Transverse colon (tissue), 4 donors: ENCODE measurements at places on chromosomes 11 and 22. TPM values are rescaled to one million over a fixed set of nuclear protein-coding genes. Genes with fewer than 3 reads are reported as not detected.

DNA sequence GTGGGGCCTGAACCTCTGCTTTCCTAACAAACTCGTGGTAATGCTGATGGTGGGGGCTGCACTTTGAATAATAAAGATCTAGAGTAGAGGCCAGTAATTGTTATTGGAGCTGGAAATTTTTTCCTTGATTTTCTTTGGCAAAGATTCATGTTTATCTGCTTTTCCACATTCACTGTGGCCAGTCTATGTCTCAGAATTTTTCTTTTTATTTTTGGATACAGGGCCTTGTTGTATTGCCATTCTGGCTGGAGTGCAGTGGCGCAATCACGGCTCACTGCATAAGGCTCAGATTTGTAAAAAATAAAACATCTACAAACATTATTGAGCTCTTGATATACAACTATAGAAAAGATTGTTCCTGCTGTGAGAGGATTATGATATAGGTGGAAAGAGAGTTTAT, 1.6 kb downstream of the TMEM135 start:
- no peak for DNase-seq

GRCh38 chr22:38513063-38513462, 7.0 kb upstream of the DDX17 start:
- peak; percentile 28 for DNase-seq

The SHISAL1 gene
- 4.6 TPM for total RNA-seq

- peak; percentile 45 for DNase-seq
Observed at GRCh38 chr22:20951932-20952380, 15.1 kb upstream of the AIFM3 start.

The NCAPD3 gene
- total RNA-seq, result 19.5 TPM

DNA sequence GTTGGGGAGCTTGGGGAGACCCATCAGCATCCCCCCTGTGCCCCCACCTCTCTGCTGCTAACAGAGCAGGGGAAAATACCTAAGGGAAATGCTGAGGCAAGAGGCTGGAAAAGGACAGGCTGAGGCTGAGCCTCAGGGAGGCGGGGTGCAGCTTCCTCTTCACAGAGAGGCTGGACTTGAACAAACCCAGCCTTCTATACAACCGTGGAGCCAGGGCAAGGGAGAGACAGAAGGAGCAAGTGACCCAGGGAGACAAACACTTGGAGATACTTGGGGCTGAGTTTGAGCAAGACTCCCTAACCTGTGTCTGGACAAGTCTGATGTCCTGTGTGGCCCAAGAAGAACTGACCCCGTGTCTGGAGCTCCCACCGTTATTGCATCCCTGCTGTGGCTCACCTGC, at the start of gene SLCO2B1:
SLCO2B1 (plus strand) TSS at position 229 of the 400 bp plus-strand sequence. CDS start 275 bp downstream, outside the sequence.
- DNase-seq, result peak; percentile 72

DNA sequence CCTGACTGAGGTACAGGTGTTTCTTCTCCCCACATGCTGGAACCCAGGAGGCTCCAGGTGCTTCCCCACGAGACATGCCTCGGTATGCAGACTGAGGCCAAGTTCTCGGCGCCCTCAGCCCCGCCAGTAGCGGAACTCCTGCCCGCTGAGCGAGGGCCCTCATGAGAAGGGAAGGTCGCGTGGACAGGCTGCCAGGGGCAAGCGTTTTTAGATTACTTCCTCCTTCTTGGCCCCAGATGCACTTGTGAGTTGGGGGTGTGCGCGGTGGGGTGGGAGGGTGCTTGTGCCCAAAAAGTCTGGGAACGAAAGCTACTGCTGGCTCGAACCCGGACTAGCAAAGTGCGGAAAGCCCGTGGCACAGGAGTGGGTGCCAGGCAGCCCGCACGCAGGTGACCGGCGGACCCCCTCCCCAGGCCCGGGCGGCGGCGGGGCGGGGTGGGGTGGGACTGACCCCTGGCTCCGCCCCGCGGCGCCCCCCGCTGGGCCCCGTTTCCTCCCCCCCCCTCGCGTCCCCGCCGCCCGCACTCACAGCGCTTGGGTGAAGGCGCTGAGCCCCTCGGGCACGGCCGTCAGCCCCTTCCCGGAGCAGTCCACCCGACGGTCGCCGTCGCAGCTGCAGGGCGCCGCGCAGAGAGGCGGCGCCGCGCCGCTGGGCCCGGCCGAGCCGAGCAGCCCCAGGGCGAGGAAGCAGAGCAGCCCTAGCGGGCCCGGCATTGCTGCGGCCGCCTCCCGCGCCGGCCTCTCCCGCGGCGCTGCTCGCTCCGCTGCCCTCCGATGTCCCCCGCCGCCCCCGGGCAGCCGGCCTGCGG, 797 bp downstream of the LGR4 start:
- DNase-seq, result peak; percentile 54

DNA sequence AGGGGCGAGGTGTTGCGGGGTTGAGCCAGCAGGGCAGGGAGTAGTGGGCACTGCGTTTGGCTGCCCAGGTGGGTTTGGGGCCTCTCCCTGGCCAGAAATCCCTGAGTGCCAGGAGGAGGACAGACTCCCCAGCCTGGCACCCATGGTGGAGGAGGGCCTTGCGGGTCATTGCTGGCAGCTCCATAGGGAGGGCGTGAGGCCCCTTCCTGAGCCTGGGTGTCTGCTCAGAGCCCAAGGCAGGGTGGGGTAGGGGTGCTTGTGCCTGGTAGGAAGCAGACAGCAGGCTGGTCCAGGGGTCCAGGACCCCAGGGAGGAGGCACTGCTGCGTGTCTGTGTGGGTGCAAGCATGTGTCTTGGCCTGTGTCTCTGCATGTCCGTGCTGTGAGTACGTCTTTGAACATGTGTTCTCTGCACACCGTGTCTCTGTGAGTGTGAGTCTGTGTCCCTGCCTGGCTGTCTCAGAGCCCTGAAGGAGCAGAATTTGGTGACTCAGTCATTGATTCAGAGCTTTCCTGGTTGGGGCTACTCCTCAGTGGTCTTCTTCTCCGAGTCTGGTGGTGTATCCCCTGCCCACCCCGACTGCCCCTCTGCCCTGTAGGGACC, 3.9 kb downstream of the TSPAN4 start:
- DNase-seq, result no peak

GRCh38 chr22:27514601-27515523, 286.7 kb downstream of the MN1 start:
- no peak for DNase-seq

DNA sequence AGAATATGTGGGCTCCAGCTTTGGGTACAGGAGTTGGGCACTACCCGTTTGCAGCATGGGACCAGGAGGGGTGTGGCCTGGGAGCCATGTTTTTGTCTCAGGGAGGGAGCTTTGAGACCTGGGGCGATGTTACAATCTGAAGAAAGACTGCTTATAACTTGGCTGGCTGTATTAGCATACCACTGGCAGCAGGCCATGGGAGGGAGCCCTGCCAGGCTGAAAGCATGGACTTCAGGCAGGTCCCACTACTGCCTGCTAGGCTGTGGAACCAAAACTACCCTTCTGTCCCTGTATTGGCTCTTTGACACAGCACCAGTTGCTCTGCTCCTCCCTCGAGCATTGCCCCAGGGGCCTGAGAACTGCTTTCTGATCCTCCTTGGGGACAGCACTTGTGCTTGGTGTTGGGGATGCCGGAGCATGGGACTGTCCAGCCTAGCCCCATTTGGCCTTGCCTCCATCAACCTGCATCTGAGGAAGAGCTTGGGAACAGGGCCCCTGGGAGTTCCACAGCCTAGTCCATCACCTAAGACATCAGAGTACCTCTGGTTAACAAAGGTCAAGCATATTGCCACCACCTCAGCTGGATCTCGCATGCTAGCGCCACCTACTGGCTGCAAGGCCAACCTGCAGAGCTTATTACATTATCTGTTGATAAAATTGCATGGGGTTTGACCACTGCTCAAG, 217.4 kb downstream of the SBF2 start:
- peak; percentile 25 for DNase-seq

The ENTHD1 gene
- total RNA-seq, result not detected

GRCh38 chr11:34263441-34264091, 94.2 kb downstream of the ABTB2 start:
- peak; percentile 79 for DNase-seq

DNA sequence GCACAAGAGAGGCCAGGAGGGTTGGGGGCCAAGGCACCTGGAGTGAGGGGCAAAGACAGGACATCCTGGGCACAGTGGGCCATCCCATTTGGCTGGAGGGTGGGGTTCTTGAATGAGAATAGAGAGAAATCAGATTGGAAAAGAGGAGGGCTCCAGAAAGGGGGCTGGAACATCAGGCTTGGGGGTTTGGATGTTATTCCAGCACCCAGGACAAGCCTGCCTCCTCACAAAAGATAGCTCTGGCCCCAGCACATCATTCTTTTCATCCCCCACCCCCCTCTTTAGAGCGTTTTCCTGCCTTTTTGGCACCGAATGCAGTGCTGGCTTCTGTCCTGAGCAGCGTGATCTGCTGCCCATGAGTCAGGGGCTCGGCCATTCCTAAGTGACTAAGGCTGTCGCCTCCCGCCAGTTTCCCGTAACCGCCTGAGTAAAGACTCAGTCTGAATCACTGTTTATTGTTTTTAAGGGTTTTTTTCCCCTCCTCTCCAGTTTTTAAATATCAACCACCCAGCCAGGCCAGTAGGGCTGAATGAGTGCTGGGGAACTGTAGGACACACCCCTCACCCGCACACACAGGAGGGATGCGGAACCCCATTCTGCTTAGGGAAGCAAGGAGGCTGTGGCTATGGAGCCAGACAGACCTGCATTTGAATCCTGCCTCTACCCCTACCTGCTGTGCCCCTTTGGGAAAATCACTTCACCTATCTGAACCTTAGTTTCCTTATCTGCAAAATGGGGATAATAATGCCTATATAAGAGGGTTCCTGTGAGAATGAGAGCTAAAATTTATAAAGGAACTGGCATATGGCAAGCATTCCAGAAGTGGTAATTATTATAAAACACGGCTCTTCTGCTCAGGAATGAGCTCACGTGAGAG, 32.4 kb upstream of the NAV2 start:
- peak; percentile 71 for DNase-seq

DNA sequence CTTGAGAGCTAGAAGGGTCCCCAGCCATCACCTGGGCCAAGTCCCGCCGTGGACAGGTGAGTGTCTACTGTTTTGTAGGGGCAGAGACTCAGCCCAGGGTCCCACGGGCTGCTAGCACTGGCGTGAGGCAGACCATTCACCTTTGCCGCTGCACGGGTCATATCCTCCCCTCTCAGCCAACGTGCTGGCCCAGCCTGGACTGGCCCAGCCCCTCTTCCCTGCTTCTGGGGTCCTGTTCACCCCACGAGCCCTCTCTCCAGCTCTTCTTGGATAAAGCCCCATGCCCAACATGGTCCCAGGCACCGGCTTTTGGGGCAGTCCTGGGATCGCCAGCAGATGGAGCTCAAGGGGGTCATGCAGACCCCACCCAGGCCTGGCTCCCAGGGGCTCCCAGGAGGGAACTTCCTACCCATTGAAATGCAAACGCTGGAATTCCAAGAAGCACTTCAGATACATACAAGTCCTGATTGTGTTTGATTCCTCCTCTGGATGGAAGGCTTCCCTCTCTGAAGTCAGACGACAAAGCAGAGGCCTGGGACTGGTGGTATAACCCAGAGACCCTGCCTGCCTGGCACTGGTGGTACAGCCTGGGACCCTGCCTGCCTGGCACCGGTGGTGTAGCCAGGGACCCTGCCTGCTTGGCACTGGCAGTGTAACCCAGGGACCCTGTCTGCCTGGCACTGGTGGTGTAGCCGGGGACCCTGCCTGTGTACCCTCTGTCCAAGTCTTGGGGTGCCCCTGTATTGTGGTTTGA, 8.9 kb upstream of the SEPTIN5 start:
- DNase-seq, result no peak

- DNase-seq, result no peak
Observed at GRCh38 chr22:38401336-38402084, 53.5 kb downstream of the KCNJ4 start.

- no peak for DNase-seq
Observed at GRCh38 chr11:92662601-92663360, 306.7 kb upstream of the MTNR1B start.

The NLRP10 gene
- total RNA-seq, result not detected

- DNase-seq, result no peak
Observed at GRCh38 chr11:64724863-64725532, 2.0 kb upstream of the NRXN2 start.

The AHNAK gene
- 1,032 TPM for total RNA-seq

GRCh38 chr22:30372915-30373314, 14.3 kb downstream of the RNF215 start:
- no peak for DNase-seq

GRCh38 chr11:120907971-120908370, 115.9 kb upstream of the TBCEL start:
- DNase-seq, result no peak

- no peak for DNase-seq
Observed at GRCh38 chr22:22810471-22810870, 77.1 kb upstream of the IGLL5 start.

The TTC36 gene
- not detected for total RNA-seq

The MS4A15 gene
- not detected for total RNA-seq

GRCh38 chr11:32333320-32333991, 101.9 kb downstream of the WT1 start:
- DNase-seq, result peak; percentile 55

GRCh38 chr11:46903846-46904245, 14.5 kb downstream of the LRP4 start:
- DNase-seq, result no peak

The OR51B2 gene
- not detected for total RNA-seq

The RTN4R gene
- not detected for total RNA-seq

The PATE4 gene
- not detected for total RNA-seq

The GRK3 gene
- total RNA-seq, result 5.4 TPM

The CCDC117 gene
- 22.3 TPM for total RNA-seq

DNA sequence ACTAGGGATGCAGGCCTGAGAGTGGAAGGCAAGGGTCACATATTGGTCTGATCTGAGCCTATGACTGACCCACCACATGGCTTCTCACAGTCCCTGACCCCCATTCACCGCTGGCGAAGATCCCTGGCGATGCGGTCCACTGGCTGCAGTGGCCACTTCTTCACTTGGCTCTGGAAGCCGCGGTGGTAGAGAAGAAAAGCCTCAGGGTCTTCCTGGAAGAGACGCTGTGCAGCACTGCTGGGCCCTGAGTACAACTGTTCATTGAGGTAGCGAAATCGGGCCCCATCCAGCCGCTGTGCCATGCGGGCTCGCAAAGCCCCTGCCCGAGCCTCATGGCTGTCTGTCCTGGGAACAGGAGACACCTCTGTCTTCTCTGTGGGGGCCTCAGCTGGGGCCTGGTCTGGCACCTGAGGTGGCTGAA, 2.4 kb downstream of the RRP8 start:
- DNase-seq, result no peak

- no peak for DNase-seq
Observed at GRCh38 chr11:131463162-131463561, 92.7 kb downstream of the NTM start.

GRCh38 chr11:66011785-66012303, at the start of gene CST6:
CST6 (plus strand) TSS chr11:66012008; CDS start chr11:66012045, 37 bp downstream.
- DNase-seq, result no peak

- DNase-seq, result no peak
Observed at GRCh38 chr11:85665733-85666132, 804 bp upstream of the CREBZF start.

The PDGFD gene
- 6.0 TPM for total RNA-seq

GRCh38 chr11:43686207-43686606, 5.7 kb downstream of the HSD17B12 start:
- DNase-seq, result no peak

The MS4A12 gene
- total RNA-seq, result 3.8 TPM

- peak; percentile 13 for DNase-seq
Observed at GRCh38 chr11:88484873-88485621, 147.5 kb upstream of the CTSC start.
